ENCODE measurements at places on chromosomes 6 and 20. TPM values are rescaled to one million over a fixed set of nuclear protein-coding genes. Genes with fewer than 3 reads are reported as not detected.

- DNase-seq: no peak
These were observed 28.7 kb upstream of the ARID1B start for GRCh38 chr6:156748504-156748903.

DNA sequence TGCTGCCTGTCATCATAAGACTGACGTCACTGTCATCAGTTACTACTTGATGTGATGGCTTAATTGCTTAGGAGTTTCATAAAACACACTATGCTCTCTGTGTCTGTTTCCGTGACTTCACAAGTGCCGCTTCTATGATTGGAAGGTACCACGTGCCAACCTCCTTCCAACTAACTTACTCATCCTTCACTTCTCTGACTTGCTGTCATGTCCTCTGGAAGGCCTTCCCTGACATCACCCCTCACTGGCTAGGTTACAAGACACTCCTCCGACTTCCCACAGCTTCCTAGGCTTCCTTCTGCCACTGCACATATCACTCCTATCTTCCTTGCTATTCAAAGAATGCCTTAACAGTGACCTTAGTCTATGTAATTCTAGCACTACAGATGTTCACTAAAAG lies 20.4 kb downstream of the SERINC3 start:
- no peak for DNase-seq

GRCh38 chr6:150567380-150567779 lies 32.3 kb upstream of the PLEKHG1 start:
- DNase-seq: no peak

GRCh38 chr6:45650524-45651135 lies 272.9 kb upstream of the SUPT3H start:
- no peak for DNase-seq

DNA sequence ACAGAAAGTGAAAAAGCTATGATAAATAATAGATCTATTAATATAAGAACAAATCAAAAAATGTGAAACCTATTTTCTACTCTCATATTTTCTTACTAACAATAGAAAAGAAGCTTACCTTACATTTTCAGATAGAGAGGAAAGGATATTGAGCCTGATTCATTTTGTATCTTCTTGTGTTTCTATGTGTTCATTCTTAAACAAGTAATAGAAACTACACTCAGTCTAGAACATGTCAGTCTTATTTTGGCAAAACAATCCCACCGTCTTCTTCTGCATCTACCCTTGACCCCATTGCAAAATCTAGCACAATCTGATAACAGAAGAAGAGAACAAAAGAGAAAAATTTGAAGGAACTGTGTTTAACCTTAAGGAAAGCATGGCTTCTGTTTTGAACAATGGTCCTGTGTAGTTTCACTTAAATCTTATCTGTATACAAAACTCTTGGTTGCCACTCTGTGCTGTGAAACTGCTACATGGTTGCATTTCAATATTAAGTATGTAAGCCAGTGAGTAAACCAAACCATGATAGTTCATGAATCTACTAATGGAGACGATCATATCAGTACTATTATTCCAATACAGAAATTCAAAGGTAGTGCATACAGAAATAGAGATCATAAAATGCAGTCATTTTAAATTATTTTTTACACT lies 69.5 kb upstream of the LGSN start:
- no peak for DNase-seq

- no peak for DNase-seq
These were observed 177.0 kb downstream of the TTLL2 start for GRCh38 chr6:167501831-167502385.

- DNase-seq: no peak
These were observed 1849.3 kb upstream of the DEFB115 start for GRCh38 chr20:29408034-29408695.

DNA sequence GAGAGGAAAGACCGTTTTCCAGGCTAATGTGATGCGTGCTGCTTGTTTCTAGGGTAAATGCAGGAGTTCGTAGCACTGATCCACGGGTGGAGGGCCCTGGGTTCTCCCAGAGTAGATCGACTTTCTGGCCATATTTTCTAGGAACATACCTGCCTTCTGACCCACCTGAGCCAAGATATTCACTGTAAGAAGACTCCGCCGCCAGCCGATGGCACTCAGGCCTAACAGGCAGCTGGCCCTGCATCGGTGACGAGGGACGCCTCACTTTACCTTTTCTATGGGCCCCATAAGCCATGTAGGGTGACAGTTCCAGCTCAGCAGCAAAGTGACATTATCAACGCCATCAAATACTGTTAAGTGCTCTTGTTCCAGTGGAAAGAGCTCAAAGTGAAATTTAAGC lies 30.2 kb upstream of the FRMD1 start:
- no peak for DNase-seq

GRCh38 chr6:55839080-55839479 lies 36.3 kb downstream of the BMP5 start:
- no peak for DNase-seq

Gene TOP1
- 123 TPM for polyA plus RNA-seq

Gene CGAS
- 2.9 TPM for polyA plus RNA-seq

Gene CHRNA4
- 13.3 TPM for polyA plus RNA-seq

Gene PACRG
- polyA plus RNA-seq: 20.2 TPM

Gene PTGIS
- polyA plus RNA-seq: 33.0 TPM
